ENCODE measurements at places on chromosomes 2 and 18. TPM values are rescaled to one million over a fixed set of nuclear protein-coding genes. Genes with fewer than 3 reads are reported as not detected.

The MAPK4 gene
- not detected for total RNA-seq

The CD8B gene
- not detected for total RNA-seq

The GKN1 gene
- not detected for total RNA-seq

The BIN1 gene
- total RNA-seq: 46.1 TPM

The TWIST2 gene
- total RNA-seq: 102 TPM

The PIAS2 gene
- total RNA-seq: 21.2 TPM

The SH3BP4 gene
- total RNA-seq: 43.1 TPM

The GPR55 gene
- not detected for total RNA-seq

The GCG gene
- not detected for total RNA-seq

The AQP12B gene
- total RNA-seq: not detected

The ZNF892 gene
- total RNA-seq: 4.5 TPM

The SLC9A4 gene
- not detected for total RNA-seq

The STON1 gene
- 8.2 TPM for total RNA-seq

The TMEM198 gene
- total RNA-seq: 0.77 TPM

The PKDCC gene
- 55.4 TPM for total RNA-seq

The FTCDNL1 gene
- 4.1 TPM for total RNA-seq

The KDM3A gene
- total RNA-seq: 24.9 TPM

The CFAP65 gene
- not detected for total RNA-seq

The HOXD13 gene
- 7.5 TPM for total RNA-seq

Data from uterine smooth muscle cell (primary cell).